Neural crest cell (in vitro differentiated cells): ENCODE measurements at places on chromosomes 13 and 19.

GRCh38 chr13:107650081-107650701 lies 565.1 kb downstream of the LIG4 start:
- peak; percentile 63 for DNase-seq

- DNase-seq, result no peak
These were observed 32.9 kb downstream of the NAXD start for GRCh38 chr13:110648146-110648819.

DNA sequence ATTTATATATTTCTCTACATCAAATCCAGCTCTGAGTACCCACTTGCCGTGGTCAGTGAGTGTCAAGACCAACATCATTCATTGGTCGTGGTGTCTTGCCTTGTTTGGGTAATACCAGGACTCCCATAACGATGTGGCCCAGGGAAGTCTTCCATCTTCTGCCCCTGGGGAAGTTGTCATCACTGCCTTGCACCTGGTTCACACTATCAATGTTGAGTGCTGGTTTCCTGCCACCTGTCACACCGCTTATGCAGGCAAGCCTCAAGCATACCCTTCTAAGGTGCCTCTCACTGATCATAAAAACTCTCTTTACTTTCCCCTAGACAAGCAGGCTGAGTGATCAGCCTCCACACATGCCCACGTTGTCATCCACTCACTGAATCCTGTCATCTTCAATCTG lies 382.4 kb downstream of the KCTD12 start:
- DNase-seq, result no peak

DNA sequence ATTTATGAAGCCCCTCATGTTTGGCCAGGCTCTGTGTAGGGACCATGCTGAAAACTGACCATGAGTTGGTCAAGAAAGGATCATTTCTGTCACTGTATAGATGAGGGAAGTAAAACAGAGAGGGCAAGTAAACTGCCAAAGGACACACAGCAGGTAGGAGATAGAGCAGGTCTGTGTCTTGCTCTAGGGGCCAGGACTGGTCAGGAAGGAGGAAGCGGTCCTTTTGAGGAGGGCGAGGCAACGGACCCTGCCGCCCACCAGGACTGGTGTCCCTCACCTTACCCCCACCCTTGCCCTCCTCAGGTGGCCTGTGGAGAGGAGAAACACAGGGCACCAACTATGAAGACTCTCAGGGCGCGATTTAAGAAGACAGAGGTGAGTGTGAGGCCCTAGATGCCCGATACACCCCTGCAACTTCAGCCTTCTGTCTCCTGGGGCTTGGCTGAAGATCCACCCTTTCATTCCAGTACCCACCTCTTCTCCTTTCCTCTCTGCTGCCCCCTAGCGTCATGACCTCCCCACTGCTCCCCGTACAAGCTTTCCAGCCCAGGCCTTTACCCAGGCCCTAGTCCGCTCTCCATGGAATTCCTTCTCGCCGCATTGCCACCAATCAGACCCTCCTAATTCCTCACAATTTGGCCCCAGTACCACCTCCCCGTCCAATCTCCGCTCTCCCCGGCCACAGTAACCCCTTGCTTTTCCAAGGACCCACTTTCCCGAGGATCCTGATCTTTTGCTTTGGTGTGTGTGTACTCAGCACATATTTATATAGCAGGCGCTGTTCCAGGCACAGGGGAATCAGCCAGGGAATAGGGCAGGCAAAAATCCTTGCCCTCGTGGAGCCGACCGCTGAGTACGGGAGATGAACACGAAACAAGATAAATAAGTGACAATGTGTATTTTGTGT lies 3.9 kb downstream of the ANKRD24 start:
- DNase-seq, result peak; percentile 95

DNA sequence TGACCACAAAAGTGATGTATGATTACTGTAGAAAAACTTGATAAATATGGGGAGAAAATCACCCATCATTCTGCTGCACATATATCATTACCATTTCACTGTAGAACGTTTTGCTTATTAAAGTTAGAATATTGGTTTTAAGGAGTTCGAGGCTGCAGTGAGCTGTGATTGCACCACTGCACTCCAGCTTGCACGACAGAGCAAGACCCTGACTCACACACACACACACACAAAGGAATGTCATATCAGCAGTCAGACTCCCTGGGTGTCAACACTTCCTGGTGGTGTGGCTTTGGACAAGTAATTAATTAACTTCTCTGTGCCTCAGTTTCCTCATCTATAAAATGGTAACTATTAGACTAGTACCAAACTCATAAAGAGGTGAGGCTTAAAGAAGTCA lies 11.3 kb upstream of the PNMA8A start:
- no peak for DNase-seq

GRCh38 chr13:57630661-57631595 lies 616 bp upstream of the PCDH17 start:
- peak; percentile 25 for DNase-seq

DNA sequence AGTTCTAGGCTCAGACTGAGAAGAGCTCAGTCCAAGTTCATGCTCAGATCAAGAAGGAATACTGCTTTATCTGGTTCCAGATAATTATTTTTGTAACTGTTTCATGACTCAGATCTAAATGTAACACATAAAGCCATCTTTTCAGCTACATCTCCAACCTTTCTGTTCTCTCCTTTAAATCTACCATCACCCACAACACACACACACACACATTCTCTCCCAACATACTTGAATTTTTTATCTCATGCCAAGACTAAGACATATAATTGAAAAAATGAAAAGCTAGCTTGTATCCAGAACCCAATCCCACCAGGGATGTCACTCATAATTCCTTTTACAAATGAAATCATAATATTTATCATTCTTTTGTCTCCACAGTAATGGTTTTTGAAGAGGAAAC lies 7.6 kb downstream of the KATNAL1 start:
- DNase-seq, result no peak

- peak; percentile 76 for DNase-seq
These were observed at the start of gene ERICH6B for GRCh38 chr13:45615501-45616101. TSS of gene ERICH6B (minus strand) at chr13:45615739. CDS start at chr13:45597005, 18,734 bp downstream.

DNA sequence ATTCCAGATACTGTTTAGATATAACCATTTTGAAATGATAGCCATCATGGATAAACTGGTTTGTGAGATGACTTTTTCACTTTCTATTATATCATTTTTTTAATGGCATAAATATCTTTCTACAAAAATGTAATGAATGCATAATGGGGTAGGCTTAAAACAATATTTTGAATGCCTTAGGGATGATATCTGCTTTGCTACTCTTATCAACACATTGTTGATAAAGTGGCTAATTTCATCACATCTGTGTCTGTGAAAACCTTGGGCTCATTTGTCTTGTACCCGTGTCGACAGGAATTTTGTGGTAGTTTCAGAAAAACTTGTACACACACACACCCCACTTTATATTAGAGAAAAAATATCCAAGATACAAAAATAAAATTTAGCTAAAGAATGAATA lies 44.1 kb downstream of the SLITRK6 start:
- no peak for DNase-seq

GRCh38 chr13:48252176-48252575 lies 19.2 kb downstream of the ITM2B start:
- no peak for DNase-seq

DNA sequence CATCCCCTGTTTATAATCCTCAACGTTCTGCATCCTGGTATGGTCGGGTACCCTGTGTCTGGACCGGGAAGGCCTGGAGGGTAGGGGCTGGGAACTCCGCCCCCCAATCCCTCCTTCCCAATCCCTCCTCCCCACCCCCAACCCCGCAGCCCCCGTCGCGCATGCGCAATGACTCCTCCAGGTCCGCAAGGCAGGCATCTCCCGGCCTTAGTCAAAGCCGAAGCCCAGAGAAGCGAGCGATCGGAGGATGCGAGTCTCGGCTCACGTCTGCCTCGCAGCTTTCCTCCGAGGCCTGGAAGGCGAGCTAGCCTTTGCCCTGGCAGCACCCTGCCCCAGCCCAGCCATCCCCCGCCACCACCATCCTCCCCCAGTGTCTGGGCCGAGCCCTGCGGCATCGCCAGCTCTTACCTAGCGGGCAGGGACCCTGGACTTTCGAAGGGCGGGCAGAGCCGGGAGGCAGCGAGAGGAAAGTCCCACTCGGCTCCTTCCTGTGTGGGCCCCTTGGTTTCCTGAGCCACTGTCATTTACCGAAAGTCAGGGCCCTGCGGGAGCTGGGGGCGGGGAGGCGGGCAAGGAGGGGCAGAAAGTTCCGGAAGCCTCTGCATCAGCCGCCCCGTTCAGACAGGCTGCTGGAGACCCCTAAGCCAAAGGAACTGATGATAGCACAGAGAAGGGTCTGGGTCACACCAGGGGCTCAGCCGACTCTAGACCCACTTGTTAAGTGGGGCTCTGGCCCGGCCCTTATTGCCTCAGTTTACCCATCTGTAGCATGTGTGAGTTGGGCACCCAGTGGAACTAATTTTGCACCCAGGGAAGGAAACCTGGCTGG lies at the start of gene JAK3:
JAK3 (minus strand) TSS at position 445 of the 829 bp plus-strand sequence. CDS start 3,565 bp downstream, outside the sequence.
- DNase-seq, result peak; percentile 75

DNA sequence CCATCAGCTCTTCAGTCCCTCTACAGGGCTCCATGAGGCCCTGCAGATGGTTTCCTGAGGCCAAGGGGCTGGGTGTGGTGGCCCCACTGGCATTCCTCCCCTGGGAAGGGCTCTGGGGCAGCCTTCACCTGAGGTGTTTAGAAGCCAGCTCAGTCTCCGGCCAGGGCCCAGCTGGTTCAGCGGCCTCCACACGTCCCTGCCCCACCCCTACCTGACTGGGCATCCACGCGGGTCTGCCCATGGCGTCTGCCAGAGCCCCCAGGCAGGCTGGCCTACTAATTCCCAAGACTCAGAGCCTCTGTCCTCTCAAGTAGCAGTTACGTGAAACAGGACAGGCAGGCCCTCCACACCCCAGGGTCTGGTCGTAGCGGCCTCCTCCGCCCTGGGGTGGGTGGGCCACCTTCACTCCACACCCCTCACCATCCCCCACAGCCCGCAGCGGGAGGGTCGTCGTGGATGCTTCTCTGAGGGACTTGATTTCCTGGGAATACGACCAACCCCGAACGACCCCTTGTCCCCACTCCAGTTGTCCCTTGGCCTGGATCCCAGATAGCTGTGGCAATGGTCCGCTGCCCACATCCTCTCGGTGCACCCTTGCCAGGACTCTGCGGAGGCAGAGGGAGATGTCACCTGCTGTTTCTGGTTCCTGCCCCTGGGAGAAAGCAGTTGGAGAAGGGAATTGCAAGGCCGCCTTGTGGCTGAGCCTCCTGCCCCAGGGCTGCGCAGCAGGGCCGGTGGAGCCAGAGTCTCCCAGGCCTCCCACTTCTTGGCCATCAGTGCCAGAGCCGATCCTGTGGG lies 24.3 kb downstream of the CAPN12 start:
- no peak for DNase-seq

DNA sequence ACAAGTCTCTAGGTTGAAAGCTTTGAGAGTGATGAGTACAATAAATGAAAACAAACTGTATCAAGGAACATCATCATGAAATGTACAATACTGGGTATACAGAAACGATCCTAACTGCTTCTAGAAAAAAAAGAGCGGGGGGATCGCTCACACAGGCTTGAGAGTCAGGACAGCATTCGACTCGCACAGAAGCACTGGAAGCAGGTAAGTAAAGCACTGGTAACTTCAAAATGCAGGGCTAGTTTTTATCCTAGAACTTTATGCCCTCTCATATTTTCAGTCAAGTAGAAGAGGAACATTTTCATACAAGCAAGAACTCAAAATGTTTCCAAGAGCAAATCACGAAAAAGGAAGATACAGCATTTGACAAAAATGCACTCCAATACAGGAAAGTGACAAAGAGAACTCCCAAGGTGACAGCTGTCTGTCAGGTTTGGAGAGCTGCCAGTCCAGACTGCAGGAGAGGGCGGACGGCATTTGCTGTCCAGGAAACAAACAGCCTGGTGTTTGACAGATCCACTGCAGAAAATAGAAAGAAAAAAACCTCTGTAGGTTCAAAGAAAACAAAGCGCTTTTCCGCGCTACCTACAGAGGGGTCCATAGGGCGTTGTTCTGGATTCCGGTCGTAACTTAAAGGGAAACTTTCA lies 58.2 kb upstream of the XPO4 start:
- no peak for DNase-seq

DNA sequence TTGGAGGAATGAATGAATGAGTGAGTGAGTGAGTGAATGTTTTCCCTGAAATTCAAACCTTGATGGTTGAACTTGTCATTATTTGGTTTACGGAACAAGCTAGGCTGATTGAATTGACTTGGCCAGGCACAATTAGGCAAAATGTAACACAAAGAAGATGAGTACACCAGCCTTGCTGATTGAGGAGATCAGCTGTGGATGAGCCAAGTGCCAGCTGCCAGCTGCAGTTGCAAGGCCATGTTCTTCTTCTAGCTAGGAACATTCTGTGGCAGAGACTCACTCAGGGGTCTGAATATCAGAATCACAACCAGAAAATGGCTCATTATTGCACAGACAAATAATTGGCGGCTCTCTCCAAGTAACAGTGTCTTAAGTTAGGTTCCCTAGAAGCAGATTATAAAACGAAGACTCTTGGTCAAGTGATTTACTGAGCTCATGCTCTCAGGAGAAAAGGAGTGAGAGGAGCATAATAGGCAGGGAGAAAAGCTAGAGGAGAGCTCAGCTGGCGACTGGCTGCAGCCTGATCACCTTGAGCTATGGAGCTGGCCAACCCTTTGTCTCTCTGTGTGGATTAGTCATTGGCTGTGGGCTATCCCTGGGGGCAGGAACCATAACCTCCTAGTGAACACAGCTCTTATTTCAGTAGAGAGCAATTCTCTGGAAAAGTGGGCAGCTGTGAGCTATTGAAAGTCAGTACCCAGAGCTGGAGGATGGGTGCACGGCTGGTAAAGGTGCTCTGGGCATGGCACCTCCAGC lies 225.3 kb upstream of the SERP2 start:
- no peak for DNase-seq

- no peak for DNase-seq
These were observed at the start of gene IFI30 for GRCh38 chr19:18173572-18174288. TSS of gene IFI30 (plus strand) at chr19:18173813. CDS start at chr19:18173842, 29 bp downstream.

DNA sequence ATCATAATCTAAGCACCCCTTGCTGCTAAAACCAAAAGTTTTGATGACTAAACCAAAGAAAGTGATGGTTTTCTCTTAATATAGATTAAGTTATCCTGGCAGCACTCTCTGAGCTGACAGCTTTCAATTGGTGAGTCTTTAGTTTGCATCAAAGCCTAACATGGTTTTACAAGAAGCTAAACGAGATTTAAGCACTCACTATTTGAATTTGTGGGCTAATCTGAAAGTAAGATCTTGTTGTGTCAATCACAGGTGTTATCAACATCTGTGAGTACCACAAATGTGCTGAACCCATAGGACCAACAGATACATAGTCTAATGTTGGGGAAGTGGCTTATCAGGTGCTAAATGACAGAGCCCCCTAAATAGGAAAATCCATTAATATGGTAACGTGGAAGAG lies 223.9 kb downstream of the LHFPL6 start:
- DNase-seq, result no peak

DNA sequence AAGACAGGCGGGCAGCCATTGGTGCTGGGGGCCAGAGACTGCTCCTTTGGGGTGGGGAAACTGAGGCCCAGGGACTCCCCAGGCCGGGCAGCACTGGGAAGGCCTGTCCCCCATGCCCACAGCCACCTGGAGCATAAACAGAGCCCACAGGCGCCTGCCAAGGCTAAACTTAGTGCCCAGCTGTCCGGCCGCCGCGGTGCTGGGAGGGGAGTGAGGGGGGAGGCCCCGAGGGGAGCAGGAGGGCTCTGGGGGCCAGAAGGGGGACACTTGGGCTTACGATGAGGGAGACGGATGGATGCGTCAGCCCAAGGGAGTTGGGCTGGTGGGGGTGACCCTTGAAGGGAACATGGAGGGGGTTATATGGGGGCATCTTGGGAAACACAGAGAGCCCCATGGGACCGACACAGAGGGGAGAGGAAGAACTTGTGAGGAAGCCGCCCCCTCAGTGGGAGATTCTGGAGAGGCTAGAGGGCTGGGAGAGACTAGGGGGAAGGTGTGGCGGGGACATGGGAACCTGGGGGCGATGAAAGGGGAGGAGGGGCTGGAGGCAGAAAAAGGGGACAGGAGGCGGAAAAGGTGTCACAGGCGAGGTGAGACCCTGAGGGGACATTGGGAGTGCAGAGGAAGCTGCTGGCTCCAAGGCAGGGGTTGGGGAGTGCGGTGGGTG lies 2.2 kb downstream of the CERS1 start:
- no peak for DNase-seq
